ENCODE measurements at places on chromosomes 2 and 18. TPM values are rescaled to one million over a fixed set of nuclear protein-coding genes. Genes with fewer than 3 reads are reported as not detected.

- no peaks in the 10 kb centered on the region for H3K27me3 ChIP-seq
- H3K4me3 ChIP-seq = no peak overlapping the region
- no peak for DNase-seq
- no peaks in the 10 kb centered on the region for H3K36me3 ChIP-seq
- peaks cover 43% of the 10 kb centered on the region for H3K4me1 ChIP-seq
- peak overlapping the region; percentile 91 for H3K27ac ChIP-seq
Measured at GRCh38 chr2:145813481-145813880, 1293.6 kb upstream of the ZEB2 start.

The TBR1 gene
- total RNA-seq = not detected

GRCh38 chr2:228802181-228803071, 468.7 kb downstream of the PID1 start:
- no peak overlapping the region for H3K4me3 ChIP-seq
- no peaks in the 10 kb centered on the region for H3K36me3 ChIP-seq
- H3K27ac ChIP-seq = no peak overlapping the region
- DNase-seq = no peak

GRCh38 chr2:43010438-43011157, 215.8 kb downstream of the ZFP36L2 start:
- no peak overlapping the region for H3K27ac ChIP-seq
- no peak overlapping the region for H3K4me3 ChIP-seq
- H3K27me3 ChIP-seq = no peaks in the 10 kb centered on the region
- H3K4me1 ChIP-seq = no peaks in the 10 kb centered on the region
- no peak for DNase-seq

The DNAJC5G gene
- total RNA-seq = not detected

DNA sequence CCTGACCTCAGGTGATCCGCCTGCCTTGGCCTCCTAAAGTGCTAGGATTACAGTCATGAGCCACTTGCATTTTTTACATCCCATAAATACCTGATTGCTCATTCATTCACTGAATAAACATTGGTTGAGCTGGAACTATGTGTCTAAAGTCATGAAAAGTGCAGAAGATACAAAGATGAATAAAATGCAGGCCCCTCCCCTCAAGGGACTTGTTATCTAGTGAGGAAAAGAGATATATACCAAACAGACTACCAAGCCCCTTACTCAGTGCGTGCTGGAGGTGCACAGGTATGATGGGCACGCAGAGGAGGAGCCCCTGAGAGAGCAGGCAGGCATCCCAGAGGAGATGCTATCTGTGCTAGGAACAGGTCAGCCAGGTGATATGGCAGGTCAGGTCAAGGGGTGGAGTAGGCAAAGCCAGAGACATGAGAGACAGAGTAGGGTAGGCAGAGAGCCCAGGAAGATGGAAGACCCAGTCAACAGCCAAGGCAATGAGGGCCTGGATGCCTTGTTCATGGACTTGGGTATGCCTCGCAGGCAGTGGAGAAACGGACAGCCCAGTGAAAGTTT, 7.7 kb downstream of the FHL2 start:
- peak overlapping the region; percentile 89 for H3K27ac ChIP-seq
- H3K4me1 ChIP-seq = peaks cover 87% of the 10 kb centered on the region
- H3K36me3 ChIP-seq = peaks cover 46% of the 10 kb centered on the region
- no peaks in the 10 kb centered on the region for H3K27me3 ChIP-seq

DNA sequence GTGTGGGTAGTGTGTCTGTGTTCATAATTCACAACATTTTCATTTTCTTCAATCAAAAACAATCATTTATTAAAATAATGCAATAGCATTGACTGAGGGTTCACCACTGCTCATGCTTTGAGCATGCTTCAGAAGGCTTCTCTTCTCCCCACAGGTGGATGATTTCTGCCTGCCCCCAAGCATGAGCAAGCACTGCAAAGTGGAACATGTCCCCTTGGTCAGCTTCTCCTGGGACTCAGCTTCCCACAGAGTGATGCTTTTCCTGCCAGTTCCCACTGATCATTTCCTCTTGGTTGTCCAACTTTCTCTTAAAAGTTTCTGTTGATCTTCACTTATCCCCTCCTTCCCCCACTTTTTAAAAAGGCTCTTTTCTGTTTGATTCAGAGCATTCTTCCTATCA, 31.5 kb upstream of the CDH19 start:
- DNase-seq = no peak
- no peaks in the 10 kb centered on the region for H3K36me3 ChIP-seq
- no peaks in the 10 kb centered on the region for H3K27me3 ChIP-seq
- no peak overlapping the region for H3K4me3 ChIP-seq
- no peak overlapping the region for H3K27ac ChIP-seq
- no peaks in the 10 kb centered on the region for H3K4me1 ChIP-seq

- no peaks in the 10 kb centered on the region for H3K27me3 ChIP-seq
- H3K4me1 ChIP-seq = peaks cover 16% of the 10 kb centered on the region
- no peak overlapping the region for H3K4me3 ChIP-seq
Measured at GRCh38 chr2:46537624-46538295, 58.4 kb downstream of the TMEM247 start.

The ABI2 gene
- 84.3 TPM for total RNA-seq

DNA sequence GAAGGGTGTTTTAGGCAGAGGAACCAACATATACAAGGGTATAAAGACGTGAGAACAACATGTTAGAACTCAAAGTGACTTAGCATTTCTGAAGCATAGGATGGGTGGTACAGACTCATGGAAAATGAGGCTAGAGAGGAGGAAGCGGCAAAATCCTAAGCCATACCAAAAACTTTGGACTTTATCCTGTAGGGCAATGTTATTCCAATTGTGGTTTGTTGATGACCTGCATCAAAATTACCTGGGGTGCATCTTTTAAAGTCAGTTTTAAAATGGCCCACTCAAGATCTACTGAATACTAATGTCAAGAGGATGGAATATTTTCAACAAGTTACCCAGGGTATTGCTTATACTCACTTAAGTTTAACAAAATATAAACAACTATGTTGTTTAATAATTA, 34.8 kb downstream of the RAPH1 start:
- H3K4me3 ChIP-seq = no peak overlapping the region
- DNase-seq = no peak
- no peak overlapping the region for H3K27ac ChIP-seq

DNA sequence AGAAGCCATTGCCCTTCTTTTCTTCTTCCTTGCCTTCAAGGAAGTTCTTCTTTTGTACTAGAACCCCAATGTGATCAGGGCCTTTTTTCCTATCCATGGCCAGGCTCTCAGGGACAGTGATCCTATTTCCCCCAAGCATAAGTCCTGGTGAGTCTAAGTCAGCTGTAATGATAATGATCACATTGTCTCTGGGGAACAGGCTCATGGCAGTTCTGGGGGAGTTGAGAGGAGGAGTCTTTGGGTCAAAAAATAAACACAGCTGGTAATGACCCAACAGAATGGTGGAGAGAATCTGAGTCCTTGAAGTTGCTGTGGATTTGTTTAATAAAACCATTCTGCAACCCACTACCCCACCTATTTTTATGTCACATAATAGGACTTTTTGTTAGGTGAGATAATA, 96.6 kb downstream of the SOCS6 start:
- no peak overlapping the region for H3K4me3 ChIP-seq
- no peaks in the 10 kb centered on the region for H3K36me3 ChIP-seq
- no peak for DNase-seq

- H3K27ac ChIP-seq = peak overlapping the region; percentile 76
- no peak overlapping the region for H3K4me3 ChIP-seq
- no peaks in the 10 kb centered on the region for H3K36me3 ChIP-seq
Measured at GRCh38 chr2:9752441-9753275, 90.6 kb upstream of the TAF1B start.

The TUBA4B gene
- total RNA-seq = not detected

DNA sequence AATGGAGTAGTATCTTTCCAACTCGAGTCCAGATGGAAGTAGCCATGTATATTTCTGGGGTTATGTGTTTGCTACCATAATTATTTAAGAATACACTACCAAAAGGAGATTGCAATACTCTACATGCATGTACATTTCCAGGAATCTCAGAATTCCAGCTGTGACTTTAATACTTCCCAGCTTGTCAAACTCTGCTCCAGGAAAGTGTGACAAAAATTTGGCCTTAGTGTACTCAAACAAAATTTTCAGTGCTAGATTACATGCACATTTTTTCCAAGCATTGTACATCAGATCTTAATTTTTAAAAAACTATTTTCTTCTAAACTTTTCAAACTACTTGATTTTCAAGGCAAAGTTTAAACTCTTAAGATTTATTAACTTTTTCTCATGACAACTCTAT, 1791.6 kb downstream of the SUCLG1 start:
- no peaks in the 10 kb centered on the region for H3K4me1 ChIP-seq
- H3K27me3 ChIP-seq = no peaks in the 10 kb centered on the region
- H3K36me3 ChIP-seq = no peaks in the 10 kb centered on the region
- no peak overlapping the region for H3K4me3 ChIP-seq

DNA sequence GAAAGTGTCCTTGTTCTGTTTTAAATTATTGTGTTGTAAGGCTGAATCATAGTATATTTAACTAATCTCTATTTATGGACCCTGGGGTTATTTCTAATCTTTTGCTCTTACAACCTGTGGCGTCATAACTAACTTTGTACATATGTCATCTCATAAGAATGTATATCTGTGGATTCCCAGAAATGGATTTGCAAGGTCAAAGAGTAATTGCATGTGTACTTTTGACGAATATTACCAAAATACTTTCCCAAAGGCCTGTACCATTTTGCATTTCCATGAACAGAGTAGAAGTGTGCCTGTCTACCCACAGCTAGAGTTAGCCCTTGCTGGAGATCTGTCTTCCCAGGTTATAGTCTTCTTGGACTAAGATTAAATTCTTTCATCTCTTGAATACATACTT, 42.8 kb downstream of the SEMA4F start:
- H3K27ac ChIP-seq = no peak overlapping the region
- H3K4me3 ChIP-seq = no peak overlapping the region
- no peaks in the 10 kb centered on the region for H3K4me1 ChIP-seq
- no peak for DNase-seq

- DNase-seq = no peak
- no peak overlapping the region for H3K4me3 ChIP-seq
- H3K27me3 ChIP-seq = peaks cover 6% of the 10 kb centered on the region
Measured at GRCh38 chr2:143397884-143398614, 268.8 kb downstream of the ARHGAP15 start.

DNA sequence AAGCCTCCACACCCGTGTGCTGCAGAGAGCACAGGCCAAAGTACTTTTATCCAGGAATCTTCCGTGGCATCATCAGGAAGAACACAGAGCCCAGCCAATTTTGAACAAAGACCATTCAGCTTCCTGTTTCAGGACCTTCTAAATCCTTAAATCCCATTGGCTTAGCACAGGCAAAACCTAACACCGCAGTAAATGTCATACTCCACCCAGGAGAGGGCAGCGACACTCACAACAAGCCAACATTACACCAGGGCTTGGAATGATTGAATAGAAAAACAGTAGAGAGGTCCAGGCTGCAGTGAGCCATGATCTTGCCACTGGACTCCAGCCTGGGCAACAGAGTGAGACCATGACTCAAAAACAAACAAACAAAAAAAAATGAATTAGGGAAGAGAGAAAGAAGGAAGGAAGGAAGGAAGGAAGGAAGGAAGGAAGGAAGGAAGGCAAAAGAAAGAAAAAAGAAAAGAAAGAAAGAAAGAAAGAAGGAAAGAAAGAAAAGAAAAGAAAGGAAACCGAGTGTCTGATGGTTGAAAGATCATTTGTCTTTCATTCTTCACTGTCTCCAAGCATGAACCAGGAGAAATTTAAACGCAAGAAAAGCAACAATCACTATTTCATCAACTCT, 144.6 kb upstream of the SATB2 start:
- H3K27ac ChIP-seq = no peak overlapping the region
- no peak for DNase-seq
- no peak overlapping the region for H3K4me3 ChIP-seq
- no peaks in the 10 kb centered on the region for H3K4me1 ChIP-seq
- no peaks in the 10 kb centered on the region for H3K36me3 ChIP-seq

- H3K36me3 ChIP-seq = no peaks in the 10 kb centered on the region
- no peaks in the 10 kb centered on the region for H3K4me1 ChIP-seq
- H3K27me3 ChIP-seq = peaks cover 64% of the 10 kb centered on the region
- no peak overlapping the region for H3K27ac ChIP-seq
- DNase-seq = no peak
Measured at GRCh38 chr2:176463546-176463945, 194.3 kb downstream of the MTX2 start.

DNA sequence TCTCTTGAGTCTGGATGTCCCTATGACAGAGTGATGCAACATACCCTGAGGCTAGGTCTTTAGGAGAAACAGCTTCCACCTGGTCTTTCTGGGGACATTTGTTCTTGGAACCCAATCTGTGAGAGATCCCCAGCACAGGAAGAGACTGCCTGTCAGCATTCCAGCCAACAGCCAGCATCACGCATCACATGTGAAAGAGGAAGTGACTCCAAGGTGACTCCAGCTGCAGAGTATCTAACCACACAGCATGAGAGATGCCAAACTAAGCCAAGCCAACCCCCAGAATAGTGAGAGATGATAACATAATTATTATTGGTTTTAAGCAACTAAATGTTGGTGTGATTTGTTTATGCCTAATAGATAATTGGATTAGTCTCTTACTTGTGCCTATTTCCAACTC, 35.7 kb downstream of the C18orf63 start:
- H3K4me3 ChIP-seq = no peak overlapping the region
- no peaks in the 10 kb centered on the region for H3K4me1 ChIP-seq
- H3K27me3 ChIP-seq = peaks cover 30% of the 10 kb centered on the region
- H3K27ac ChIP-seq = no peak overlapping the region
- H3K36me3 ChIP-seq = no peaks in the 10 kb centered on the region

The UGT1A4 gene
- total RNA-seq = not detected

GRCh38 chr2:99675130-99675661, 185.4 kb upstream of the REV1 start:
- peaks cover 56% of the 10 kb centered on the region for H3K36me3 ChIP-seq
- H3K4me3 ChIP-seq = no peak overlapping the region
- H3K27ac ChIP-seq = peak overlapping the region; percentile 32

- no peak overlapping the region for H3K4me3 ChIP-seq
- H3K27me3 ChIP-seq = no peaks in the 10 kb centered on the region
- no peak overlapping the region for H3K27ac ChIP-seq
- H3K36me3 ChIP-seq = peaks cover 2% of the 10 kb centered on the region
- H3K4me1 ChIP-seq = peaks cover 30% of the 10 kb centered on the region
Measured at GRCh38 chr2:101779656-101780055, 82.1 kb downstream of the MAP4K4 start.

GRCh38 chr2:151347906-151348305, 9.5 kb upstream of the TNFAIP6 start:
- peaks cover 4% of the 10 kb centered on the region for H3K4me1 ChIP-seq
- H3K36me3 ChIP-seq = no peaks in the 10 kb centered on the region
- DNase-seq = no peak
- no peak overlapping the region for H3K4me3 ChIP-seq
- H3K27ac ChIP-seq = no peak overlapping the region

The DSG1 gene
- not detected for total RNA-seq

GRCh38 chr2:25021791-25022362, 20.0 kb upstream of the EFR3B start:
- H3K4me1 ChIP-seq = no peaks in the 10 kb centered on the region
- no peak overlapping the region for H3K4me3 ChIP-seq
- H3K27me3 ChIP-seq = peaks cover 25% of the 10 kb centered on the region
- DNase-seq = no peak
- no peak overlapping the region for H3K27ac ChIP-seq

The PRKAG3 gene
- not detected for total RNA-seq

DNA sequence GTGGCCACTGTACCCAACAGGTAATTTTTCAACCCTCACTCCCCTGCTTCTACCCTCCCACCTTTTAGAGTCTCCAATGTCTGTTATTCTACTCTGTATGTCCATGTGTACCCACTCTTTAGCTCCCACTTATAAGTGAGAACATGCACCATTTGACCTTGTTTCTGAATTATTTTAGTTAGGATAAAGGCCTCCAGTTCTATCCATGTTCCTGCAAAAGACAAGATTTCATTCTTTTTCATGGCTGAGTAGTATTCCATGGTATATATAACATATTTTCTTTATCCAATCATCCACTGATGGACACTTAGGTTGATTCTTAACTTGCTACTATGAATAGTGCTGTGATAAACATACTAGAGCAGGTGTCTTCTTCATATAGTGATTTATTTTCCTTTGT, 9.1 kb downstream of the PECR start:
- H3K36me3 ChIP-seq = no peaks in the 10 kb centered on the region
- no peak overlapping the region for H3K27ac ChIP-seq
- H3K4me1 ChIP-seq = peaks cover 5% of the 10 kb centered on the region
- no peak overlapping the region for H3K4me3 ChIP-seq

Measured in osteocyte (in vitro differentiated cells).